HCEC 1CT (cell line): ENCODE measurements at places on chromosomes 7 and 10.

DNA sequence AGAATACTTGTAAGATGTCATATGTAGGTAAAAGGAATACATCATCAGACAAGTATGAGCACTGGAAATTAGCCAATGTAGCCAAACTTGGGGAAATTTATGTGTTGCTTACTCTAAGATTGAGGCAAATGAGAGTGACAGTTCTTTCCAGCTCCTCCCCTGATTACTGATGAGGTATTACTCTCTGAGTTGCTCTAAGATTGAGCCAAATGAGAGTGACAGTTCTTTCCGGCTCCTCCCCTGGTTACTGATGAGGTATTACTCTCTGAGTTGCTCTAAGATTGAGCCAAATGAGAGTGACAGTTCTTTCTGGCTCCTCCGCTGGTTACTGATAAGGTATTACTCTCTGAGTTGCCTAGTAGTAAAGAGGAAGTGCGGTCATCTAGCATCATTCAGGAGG lies 435.8 kb downstream of the NRG3 start:
- DNase-seq = no peak

DNA sequence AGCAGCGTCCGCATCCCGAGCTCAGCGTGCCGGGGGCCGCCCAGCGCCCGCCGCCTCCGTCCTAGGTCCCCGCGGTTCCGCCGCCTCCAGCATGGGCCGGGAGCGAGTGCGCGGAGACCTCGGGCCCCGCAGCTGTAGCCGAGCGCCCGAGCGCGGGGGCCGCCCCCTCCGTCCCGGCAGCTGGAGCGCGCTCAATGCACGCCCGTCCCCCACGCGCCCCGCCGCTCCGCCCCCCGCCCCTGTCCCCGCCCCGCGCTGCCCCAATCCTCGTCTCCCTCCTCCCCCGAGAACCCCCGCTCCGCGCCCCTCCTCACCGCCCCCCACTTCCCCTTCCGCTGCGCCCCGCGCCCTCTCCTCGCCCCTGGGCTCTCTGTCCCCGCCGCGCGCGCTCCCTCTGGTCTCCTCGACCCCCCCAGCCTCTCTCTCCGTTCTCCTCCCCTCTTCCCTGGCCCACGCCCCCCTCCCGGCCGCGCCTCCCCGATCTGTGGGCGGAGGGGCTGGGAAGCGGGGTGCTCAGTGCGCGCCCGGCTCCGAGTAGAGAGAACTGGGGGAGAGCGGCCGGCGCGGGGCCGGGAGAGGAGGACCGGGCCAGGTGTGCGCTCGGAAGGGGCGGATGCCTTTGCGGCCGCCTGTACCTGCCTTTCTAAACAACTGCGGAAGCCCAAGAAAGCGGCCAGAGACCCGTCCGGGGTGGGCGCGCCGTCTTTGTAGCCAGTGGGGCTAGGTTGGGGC lies at the start of gene VIPR2:
Gene VIPR2 (minus strand): TSS at position 110 of the 732 bp plus-strand sequence. CDS start 96 bp downstream, at position 14.
- no peak for DNase-seq

DNA sequence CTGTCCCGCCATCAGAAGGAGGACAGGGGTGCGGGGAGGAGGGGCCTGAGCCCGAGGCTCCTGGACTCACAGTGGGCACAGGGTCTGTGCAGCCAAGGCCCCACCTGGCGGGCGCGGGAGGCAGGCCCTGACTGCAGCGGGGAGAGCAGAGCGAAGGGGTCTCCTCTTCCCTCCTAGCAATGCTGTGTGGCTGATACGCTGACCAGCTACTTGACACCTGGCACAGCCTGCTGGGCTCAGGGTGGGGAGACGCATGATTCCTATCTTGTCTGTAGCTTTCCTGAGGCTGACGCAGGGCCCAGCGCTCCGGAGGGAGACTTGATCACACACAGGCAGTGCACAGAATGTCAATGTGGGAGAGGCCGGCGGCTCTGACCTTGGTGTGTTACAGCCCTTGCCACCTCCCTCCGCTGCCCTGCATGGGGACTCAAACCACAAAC lies 174.9 kb downstream of the ELFN1 start:
- no peak for DNase-seq

- no peak for DNase-seq
Observed at GRCh38 chr7:71131256-71132126, 453 bp upstream of the GALNT17 start.

DNA sequence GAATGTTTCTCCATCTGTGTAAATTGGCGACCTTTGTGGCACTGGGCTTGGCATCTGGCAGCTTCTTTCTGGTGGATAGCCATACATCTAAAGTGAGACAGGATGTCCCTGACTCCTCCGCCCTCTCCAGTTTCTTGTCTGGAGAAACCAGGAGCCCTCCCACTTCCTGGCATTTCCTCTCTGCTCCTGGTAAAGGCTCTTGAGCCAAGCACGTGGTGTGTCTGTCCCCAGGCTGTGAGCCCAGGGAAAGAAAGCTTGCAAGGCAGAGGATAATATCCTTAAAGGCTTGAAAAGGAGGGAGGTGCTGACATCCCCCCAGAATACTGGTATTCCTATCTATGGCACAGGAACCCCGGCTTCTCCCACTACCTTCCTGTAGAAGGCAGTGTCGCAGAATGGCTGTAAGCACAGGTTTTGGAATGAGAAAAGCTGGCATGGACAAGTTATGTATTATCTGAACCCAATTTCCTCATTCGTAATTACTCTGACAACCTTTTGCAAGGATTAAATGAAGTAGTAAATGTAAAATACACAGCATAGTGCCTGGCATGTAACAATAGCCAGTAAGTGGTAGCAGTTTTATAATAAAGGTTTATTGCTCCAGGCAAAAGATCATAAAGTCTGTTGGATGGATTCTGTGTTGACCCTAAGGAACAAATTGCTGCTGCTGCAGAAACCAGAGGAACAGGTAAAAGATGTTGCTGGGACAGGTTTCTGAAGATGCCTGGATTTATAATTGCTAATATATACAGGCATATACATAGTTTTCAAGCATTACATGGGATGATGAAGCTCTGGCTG lies 11.8 kb upstream of the ACSL5 start:
- peak; percentile 52 for DNase-seq

- DNase-seq = no peak
Observed at GRCh38 chr10:112896722-112897121, 53.3 kb upstream of the TCF7L2 start.

GRCh38 chr7:107960272-107960671 lies 42.7 kb downstream of the LAMB1 start:
- no peak for DNase-seq

- DNase-seq = no peak
Observed at GRCh38 chr10:78066012-78066411, 32.3 kb downstream of the RPS24 start.

DNA sequence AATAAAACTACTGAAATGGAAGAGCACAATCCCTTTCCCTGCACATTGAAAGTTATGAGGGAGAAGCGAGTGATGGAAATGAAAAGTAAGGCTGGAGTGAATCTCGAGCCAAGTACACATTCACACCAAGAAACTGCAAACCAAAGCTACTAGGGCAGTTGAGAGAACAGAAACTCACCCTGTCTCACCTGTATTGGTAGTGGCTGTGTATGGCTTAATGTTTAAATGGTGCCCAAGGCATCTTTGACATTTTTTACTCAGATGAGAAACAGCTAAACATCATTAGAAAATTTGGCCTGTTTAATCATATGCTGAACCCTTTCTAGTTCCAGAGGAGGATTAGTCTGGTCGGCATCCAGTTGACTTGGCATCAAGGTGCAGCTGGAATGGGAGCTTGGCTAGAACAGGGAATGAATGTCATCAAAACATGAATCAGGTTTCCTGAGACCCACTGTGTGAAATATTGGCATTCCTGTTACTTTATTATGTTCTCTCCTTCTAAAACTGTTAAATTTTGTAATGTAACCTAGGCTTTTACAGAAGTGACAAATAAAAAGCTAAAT lies 840.8 kb downstream of the GRM8 start:
- DNase-seq = no peak

DNA sequence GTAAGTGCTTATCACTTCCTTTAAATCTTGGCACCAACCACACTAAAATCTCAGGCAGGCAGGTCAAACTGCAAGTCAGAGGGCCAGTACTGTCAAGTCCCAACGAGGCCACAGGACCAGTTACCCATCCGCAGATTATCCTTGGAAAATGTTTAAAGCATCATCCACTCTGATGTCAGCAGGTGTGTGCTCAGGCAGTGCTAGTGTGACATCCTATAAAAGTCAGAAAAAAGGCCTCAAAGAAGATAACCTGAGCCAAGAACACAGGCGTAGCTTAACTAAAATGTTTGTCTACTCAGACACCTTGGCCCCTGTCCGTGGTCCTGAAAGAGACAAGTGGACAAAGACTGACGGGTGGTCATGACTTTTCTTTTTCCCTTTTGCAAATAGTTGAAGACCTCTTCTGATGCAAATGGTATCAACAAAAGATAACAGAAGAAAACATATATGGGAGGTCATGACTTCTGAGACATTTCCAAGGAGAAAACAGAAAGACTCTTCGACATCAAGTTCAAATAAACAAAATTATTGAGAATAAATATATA lies 309.3 kb downstream of the KCNMA1 start:
- DNase-seq = no peak

GRCh38 chr7:93315896-93316295 lies 83.7 kb downstream of the VPS50 start:
- DNase-seq = peak; percentile 32

DNA sequence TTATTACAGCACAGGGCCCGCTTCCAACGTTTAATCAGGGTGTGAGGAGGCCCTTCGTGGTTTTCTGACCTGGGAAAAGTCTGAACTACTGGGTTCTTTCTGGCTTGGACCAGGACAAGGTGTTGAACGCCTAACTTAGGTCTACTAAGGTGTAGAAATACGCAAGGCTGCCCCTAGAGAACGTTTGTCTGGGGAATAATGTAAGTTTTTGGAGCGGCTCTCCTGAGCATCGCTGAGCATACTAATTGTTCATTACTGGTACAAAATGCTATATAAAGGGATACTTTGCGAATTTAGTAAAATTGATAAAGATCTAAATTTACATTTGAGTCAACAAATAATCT lies 32.4 kb upstream of the TOMM7 start:
- no peak for DNase-seq

- no peak for DNase-seq
Observed at GRCh38 chr10:93085272-93085859, 11.7 kb downstream of the CYP26A1 start.

- DNase-seq = peak; percentile 67
Observed at GRCh38 chr7:128902761-128903585, 7.5 kb downstream of the KCP start.

- peak; percentile 3 for DNase-seq
Observed at GRCh38 chr7:94003446-94004023, 620 bp downstream of the BET1 start.

DNA sequence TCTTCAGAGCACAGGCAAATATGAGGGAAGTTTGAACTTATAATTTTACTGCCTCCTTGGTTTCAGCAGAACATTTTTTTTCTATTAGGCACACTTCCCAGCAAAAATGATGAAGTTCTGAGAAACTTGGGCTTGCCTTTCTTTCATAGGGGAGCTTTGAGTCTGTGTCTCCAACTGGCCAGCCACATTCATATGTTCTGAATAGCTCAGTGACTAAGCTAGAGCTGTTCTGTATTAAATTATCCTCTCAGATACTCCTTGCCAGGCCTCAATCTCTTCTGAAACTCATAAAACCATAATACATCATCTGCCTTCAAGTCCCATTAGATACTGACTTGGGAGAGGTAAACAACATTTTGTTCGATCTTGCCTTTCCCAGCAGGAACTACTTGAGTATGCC lies 476.5 kb downstream of the GPAM start:
- DNase-seq = no peak

GRCh38 chr10:84185526-84186175 lies 8.7 kb upstream of the CDHR1 start:
- DNase-seq = no peak

DNA sequence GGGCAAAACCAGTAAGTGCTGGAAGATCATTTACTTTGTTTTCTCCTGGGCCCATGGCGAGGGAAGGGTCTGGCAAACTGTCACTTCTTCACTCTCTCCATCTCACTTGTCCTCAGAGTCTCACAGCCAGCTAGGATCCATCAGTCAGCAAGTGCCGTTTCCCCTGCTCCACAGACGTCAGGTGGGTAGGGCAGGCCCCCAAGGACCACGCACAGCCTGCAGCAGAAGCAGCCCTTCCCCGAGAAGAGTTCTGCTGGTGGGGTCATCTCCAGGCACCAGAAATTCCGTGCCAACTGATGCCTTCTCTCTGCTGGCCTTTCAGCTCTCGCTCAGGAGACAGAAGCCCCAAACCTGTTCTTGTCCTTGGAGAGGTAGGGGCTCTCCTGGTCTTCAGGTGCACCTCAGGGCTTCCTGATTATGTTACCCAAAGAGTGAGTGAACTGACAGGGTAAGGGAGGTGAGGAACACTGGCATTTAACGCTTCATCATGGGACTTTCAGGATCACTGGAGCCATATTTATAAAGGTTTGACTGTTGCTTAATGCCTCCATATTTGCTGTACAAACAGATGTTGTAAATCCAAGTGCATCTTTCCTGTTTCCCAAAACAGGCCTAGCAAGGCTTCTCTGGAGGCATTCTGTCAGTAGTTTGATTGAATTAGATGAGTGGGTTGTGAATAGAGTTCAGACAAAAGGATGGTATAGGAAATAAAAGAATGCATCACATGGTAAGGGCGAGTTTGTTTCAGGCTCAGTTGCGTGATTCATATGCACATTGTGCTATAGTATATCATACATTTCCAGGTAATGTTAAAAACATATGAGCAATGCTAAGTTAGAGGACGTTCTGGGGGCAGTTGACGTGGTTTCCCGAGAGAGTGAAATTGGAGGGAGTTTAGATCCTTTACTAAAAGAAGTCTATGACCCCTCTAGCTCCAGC lies 13.7 kb upstream of the TSPAN15 start:
- DNase-seq = no peak

- DNase-seq = no peak
Observed at GRCh38 chr7:148212731-148213130, 377.8 kb upstream of the C7orf33 start.

- DNase-seq = no peak
Observed at GRCh38 chr10:9015005-9015404, 960.5 kb downstream of the GATA3 start.

GRCh38 chr7:113159746-113160339 lies 41.5 kb upstream of the SMIM30 start:
- DNase-seq = peak; percentile 44

GRCh38 chr10:126207313-126207771 lies 180.9 kb downstream of the ADAM12 start:
- DNase-seq = no peak

GRCh38 chr7:132028144-132028920 lies 471.9 kb upstream of the PODXL start:
- no peak for DNase-seq

DNA sequence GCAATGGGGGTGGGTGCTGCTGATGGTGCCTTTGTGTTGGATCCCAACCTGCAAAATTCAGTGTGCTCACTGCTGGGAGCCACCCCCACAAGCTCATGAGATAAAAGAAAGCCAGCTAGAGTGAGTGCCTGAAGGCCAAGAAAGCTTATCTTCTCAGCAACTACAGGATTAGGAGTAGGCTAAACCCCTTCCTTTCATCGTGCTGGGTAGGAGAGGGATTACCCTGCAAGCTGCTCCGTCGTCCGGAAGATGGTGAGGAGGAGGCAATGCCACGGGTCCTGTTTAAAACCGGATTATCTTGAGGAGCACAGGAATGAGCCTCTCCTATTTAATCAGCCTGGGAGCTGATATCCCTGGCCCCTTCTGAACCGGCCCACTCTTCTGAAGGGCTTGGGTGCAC lies 258.0 kb downstream of the GALNT17 start:
- DNase-seq = no peak
